Tibial nerve (tissue), 4 donors: ENCODE measurements at places on chromosomes 12 and 14.

GRCh38 chr14:59356312-59356711, 108.9 kb downstream of the GPR135 start:
- DNase-seq, result no peak

- DNase-seq, result peak; percentile 32
Measured at GRCh38 chr12:113152835-113153814, 3.6 kb downstream of the CFAP73 start.

DNA sequence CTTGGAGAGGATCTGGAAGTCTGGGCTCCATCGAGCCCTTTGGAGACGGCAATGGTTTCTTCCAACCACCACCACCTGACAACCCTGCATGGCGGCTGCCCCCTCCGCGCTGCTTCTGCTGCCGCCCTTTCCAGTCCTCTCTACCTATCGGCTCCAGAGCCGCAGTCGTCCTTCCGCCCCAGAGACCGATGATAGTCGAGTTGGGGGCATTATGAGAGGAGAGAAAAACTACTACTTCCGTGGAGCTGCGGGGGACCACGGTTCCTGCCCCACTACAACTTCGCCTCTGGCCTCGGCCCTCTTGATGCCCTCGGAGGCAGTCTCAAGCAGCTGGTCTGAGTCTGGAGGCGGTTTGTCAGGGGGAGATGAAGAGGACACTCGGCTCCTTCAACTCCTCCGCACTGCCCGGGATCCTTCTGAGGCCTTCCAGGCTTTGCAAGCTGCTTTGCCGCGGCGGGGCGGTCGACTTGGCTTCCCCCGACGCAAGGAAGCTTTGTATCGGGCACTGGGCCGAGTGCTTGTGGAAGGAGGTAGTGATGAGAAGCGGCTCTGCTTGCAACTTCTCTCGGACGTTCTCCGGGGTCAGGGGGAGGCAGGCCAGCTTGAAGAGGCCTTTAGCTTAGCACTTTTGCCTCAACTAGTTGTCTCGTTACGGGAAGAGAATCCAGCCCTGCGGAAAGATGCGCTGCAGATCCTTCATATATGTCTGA, 499 bp downstream of the TOGARAM1 start:
- no peak for DNase-seq

DNA sequence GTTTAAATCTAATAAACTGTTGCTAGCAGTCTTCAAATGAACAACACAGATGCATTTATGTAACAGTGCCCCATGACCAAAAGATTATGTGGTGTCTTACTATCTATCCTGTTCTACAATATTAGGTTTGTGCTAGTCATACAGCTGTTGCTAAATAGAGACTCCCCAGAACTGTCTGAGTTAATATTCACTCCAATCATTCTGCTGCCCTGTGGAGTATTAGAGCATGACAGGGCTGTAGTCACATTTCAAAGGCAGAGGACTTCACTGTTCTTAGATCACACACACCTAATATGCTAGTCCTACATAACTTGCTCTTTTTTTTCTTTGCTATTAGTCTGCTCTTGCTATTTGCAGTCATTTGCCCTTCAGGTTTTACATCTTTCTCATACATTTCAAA, 157.6 kb upstream of the MDGA2 start:
- DNase-seq, result no peak

DNA sequence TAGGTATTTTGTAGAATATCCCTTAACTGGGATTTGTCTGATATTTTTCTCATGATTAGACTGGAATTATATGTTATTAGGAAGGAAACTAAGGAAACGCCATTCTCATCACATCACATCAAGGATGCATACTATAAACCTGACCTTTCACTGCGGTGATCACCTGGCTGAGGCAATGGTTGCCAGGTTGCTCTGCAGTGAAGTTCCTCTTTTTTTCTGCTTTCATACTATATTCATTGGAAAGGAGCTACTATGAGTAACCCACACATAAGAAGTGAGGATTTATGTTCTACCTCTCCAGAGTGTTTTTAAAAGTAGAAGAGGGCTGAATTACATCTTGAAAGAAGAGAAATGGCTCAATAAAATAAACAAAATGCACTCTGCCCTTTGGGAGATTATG, 31.0 kb upstream of the GRIP1 start:
- no peak for DNase-seq

- no peak for DNase-seq
Measured at GRCh38 chr12:95143621-95144205, 70.3 kb upstream of the NR2C1 start.

GRCh38 chr12:24378548-24379407, 429.3 kb upstream of the SOX5 start:
- no peak for DNase-seq

GRCh38 chr14:92471919-92472318, 41.7 kb upstream of the RIN3 start:
- DNase-seq, result no peak

GRCh38 chr14:102196039-102196901, 56.6 kb downstream of the WDR20 start:
- no peak for DNase-seq

DNA sequence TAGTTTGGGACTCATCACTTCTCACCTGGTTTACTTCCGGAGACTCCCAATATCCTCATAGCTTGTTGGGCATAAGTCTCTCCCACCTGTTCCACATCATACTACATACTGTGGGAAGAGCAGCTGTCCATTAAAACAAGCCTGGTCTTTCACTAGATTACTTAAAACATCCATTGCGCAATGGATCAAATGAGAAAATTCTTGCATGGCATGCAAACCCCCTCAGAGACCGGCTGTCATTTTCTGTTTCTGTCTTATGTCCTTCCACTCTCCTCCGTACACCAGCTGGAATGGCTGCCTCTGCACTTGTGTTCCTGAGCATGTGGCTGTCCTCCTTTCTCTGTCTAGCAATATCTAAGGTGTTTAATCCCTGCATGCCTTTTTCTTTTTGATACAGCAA, 265.6 kb downstream of the TMEM117 start:
- no peak for DNase-seq

- no peak for DNase-seq
Measured at GRCh38 chr12:69698054-69698453, 1.0 kb downstream of the BEST3 start.

DNA sequence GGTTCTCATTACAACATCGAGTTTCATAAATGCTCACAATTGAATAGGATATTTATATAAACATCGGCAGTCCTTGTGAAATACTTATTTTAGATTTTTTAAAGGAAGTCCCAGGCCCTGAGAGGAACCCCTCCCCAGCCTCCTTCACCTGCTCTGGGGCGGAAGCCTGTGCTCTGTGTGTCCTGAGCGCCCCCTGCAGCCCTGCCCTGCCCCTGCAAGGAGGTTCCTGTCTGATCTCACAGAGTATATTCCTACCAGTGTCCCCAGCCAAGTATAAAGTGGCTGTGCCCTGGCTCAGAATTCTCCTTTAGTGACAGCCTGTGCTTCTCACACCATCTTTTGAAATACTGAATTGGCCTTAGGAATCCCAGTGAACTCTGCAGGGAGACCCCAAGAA, 659.5 kb downstream of the TMEM121 start:
- no peak for DNase-seq

DNA sequence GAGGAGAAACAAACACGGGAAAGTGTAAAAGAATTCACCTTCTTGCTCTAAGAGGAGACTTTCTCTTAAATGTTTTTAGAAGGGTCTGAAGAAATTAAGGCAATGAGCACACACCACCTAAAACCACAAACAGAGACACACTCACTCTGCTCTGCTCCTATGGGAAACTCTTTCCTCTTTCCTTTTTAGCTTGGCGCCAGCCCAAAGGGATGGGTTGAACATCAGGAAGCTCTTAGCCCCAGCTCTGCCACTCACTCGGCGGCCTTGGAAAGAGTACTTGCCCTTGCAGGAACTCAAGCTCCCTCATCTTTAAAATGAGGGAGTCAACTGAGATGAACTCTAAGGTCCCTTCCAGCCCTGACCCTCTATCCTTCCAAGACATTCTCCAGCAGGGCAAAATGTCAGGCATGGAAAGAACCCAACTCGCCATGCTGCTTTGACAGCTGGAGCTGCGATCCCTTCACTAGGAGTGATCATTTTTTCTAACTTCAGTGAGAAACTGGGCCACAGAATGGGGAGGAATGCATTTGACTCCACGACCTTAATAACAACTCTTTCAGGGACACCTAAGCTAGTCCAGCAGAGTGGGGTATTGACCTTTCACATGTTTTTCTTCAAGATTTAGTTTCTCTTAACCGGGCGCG, 980 bp upstream of the RNASE8 start:
- peak; percentile 54 for DNase-seq

- no peak for DNase-seq
Measured at GRCh38 chr12:123530668-123531067, 2.9 kb downstream of the RILPL1 start.

DNA sequence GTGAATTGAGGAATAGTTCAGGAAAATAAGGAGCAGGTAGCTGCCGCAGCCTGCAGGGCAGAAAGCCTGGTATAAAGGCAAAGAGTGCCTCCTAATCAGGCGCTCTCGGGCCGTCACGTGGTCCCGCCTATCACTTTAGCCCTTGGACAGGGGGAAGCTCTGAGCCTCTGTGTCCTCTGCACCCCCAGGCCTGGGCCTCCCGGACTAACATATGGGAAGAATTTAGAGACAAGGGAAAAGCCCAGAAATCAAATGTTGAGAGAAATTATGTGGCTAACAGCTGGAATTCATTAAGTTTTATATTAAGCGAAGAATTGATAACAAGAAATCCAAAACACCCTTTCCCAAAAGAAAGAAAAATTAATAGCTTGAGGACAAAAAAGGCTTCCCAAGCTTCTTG, 417.7 kb downstream of the ATP23 start:
- DNase-seq, result no peak

DNA sequence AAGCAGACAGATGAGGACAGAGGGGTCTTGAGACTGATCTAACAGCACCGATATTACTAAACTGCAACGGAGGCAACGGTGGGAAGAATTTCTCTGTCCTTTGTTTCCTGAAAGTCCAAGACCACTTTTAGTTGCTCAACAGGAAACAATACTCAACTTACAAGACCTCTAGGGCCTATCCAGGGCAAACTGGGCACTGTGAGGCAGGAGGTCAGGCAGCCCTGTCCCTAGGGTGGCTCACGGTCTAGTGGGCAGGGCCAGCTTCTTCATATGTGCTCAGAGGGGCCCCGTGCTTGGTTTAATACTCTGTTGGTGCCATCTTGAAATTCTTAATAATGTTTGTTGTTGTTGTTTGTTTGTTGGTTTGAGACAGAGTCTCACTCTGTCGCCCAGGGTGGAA, 14.2 kb downstream of the SSH1 start:
- DNase-seq, result no peak

DNA sequence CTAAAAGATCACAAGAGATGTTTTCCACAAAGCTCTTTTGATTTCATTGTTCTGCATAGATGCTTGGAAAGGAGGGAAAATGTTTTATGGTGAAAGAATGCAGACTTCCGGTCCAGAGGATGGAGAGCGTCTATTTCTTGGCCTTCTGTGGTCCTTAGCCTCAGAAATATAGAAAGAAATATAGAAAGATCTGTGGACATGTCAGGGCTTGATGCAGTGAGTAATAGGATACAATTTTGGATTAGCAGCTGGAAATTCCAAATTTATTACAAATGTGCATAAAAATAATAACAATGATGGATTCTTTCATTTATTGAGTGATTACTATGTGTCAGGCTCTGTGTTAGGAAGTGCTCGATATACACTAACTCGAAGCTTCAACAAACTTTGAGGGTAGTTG, 20.2 kb downstream of the AKAP6 start:
- no peak for DNase-seq

GRCh38 chr12:26648584-26648983, 184.4 kb downstream of the ITPR2 start:
- DNase-seq, result no peak

- no peak for DNase-seq
Measured at GRCh38 chr12:27119797-27120196, 37.4 kb upstream of the C12orf71 start.

GRCh38 chr12:65640489-65640901, 183.8 kb upstream of the HMGA2 start:
- DNase-seq, result peak; percentile 31

DNA sequence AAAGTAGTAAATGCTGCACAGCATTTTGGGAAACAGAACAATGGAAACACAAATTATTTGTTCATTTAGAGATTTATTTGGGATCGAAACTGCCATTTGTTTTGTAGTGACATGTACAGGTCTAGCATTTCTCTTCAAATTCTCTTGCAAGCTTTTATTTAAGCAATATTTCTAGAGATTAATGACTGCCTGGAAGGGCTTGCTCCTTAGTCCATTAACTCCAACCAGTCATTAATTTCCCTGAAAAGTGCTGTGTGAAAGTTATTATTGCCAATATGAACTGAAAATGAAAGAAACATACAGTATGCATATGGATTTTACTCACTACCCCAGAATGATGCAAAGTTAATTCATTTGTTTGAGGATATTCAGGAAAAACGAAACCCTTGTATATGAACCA, 1349.6 kb upstream of the FLRT2 start:
- no peak for DNase-seq

DNA sequence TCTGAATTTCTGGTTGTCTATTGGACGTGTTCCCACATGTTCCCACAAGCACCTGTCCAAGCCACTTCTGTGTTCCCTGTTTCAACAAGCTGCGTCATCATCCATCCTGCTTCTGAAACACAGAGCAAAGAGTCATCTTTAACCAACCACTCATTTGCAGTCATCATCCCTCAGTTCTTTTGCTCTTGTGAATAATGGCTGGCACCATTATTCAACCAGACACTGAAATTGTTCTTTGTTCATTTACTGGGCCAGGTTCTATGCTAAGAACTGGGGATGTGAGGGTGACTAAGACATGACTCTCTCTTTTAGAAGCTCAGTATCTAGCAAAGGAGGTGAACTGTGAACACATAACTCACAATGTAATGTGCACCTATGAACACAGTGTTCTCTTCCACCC, 40.7 kb upstream of the ANO4 start:
- no peak for DNase-seq
